ENCODE measurements at places on chromosomes 4 and X. TPM values are rescaled to one million over a fixed set of nuclear protein-coding genes. Genes with fewer than 3 reads are reported as not detected.
A peak's percentile ranks its signal among the peaks of the same experiment; 100 is the strongest.

GRCh38 chr4:8303485-8304281 lies 34.1 kb downstream of the HTRA3 start:
- ATAC-seq = no peak

DNA sequence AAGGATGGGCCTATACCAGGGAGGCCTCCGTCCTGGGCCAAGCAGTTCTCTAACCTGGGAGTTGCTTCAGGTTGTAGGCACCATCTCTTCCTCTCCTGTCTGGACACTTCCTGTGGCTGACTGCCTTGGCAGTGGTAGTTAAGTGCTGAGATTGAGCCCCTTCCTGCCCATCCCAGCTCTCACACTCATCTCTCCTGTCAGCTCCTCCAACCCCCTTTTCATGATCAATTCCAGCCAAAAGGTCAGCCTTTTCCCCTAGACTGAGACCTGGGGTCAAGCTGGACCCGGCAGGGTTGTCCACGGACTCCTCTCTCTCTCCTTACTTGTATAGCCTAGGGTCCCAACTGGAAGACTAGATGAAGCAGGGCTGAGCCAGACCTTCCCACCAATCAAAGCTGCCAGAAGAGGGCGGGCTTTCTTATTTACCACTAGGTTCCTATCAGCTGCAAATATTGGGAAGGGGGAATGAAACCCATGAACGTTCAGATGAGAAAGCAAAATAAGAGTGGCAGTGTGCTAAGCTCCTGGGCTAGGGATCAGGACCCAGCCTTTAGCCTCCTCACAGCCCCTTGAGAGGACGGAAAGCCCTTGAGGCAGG lies 34.5 kb downstream of the KDM5C start:
- no peak for ATAC-seq

DNA sequence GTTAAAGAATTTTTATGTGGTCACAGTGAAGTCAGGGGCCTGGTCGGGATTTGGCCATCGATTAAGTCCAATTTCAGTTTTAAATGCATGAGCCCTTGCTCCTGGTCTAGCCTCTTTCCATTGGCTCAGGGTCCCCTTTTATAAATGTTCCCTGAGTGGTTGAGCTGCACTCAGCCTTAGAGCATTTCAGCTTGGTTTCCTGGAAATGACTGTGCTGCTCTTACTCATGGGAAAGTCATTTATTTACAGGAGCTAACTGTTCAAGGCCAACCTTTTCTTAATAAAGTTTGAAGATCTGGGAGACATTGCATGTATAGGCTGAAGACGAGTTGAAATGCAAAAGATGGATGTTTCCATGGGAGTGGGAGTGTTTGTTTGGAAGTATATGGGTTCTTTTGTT lies 98.8 kb upstream of the CLNK start:
- no peak for ATAC-seq

- ATAC-seq = no peak
Measured at GRCh38 chrX:93538575-93538974, 134.8 kb downstream of the NAP1L3 start.

GRCh38 chr4:28444886-28445496 lies 1584.3 kb downstream of the STIM2 start:
- ATAC-seq = no peak

DNA sequence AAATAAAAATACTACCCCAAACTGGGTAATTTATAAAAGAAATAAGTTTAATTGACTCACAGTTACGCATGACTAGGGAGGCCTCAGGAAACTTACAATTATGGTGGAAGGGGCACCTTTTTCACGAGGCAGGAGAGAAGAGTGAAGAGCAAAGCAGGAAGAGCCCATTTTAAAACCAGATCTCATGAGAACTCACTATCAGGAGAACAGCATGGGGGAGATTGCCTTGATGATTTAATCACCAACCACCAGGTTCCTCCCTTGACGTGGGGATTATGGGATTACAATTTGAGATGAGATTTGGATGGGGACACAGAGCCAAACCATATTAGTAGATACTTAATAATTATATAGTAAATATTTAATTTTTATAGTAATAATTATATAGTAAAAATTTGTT lies 10.1 kb downstream of the CISD2 start:
- no peak for ATAC-seq

DNA sequence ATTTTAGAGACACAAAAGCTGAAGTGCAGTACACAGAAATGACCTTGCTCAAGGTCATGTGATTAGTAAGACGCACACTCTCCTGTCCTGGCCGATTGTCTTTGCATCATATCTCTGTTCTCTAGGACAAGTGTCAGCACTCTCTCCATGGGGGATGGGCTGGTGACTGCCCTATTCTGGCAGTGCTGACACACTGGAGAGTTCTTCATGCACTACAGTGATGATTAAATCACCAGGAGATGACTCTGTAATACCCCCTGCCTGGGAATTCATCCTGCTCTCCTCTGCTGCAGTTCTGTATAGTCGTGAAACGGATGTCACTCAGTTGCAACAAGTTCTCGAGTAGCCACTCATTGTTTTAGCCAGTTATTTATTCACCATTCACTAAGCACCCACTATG lies 5.3 kb upstream of the SHISA3 start:
- ATAC-seq = peak; percentile 9

- no peak for ATAC-seq
Measured at GRCh38 chr4:146401274-146401673, 120.5 kb downstream of the SLC10A7 start.

DNA sequence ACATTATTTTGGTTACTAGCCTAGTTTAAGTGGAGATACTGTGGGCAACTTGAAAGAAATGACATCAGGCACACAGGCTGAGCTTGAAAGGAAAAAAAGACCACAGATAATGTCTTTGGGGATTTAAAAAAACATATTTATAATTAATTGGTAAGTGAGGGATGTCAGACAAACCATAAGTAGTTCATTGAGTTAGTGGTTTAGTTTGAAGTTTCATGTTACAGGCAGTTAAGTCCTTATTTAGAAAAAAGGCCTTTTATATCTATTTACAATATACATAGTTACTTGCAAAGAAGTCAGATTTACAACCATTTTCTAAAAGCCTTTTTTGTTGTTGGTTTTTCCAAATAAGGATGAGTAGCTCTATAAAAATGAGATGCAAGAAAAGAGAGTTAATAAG lies 89.2 kb downstream of the CDS1 start:
- no peak for ATAC-seq

DNA sequence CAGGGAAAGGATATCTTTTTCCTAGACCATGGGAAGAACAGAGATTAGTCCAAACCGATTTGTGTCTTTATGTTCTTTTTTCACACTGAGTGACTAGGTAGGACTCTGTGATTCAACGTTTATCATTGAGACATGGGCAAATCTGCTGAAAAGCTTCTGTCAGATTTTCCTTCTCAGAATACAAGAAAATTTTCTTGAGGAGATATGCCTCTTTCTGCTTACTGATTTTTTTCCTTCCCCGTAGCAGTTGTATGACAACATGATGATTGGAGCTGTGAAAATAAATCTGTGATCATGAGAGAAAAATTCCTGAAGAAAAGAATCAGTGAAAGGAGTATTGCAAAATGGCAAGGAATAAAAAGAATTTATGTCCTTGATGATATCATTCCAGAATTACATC lies 130.6 kb upstream of the FAT4 start:
- no peak for ATAC-seq

- no peak for ATAC-seq
Measured at GRCh38 chr4:182265881-182266280, 22.7 kb downstream of the TENM3 start.

DNA sequence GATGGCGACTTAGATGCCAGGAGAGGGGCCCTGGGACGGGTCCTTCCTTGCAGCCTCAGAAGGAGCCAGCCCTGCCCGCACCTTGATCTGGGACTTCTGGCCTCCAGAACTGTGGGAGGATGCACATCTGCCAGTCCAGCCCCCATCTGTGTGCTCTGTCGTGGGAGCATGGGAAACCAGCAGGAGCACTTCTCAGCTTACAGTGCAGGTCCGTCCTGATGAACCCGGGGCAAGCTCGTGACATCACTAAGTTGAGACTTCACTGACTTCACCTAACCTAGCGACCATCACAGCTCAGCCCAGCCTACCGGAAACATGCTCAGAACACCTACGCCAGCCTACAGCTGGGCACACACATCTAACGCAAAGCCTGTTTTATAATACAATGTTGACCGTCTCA lies 38.1 kb downstream of the ABLIM2 start:
- ATAC-seq = no peak

- ATAC-seq = no peak
Measured at GRCh38 chr4:42995343-42995944, 102.9 kb downstream of the GRXCR1 start.

DNA sequence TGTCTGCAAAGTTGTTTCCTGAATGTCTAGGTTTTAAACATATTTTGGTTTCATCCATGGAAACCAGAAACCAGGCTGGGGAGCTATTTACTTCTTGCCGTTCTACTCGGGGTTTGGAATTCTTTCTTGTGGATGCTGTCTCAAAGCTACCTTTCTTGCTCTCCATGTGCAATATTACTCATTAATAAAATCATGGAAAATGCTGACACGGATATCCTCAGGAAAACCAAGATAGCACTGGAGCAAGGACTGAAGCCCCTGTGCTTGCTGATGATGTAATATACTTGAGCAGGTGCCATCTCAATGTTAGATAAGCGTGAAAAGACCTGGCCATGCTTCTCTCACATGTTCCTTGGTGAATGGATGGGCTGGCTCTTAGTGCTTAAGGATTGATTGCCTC lies 41.5 kb upstream of the HPF1 start:
- no peak for ATAC-seq

- no peak for ATAC-seq
Measured at GRCh38 chrX:19758539-19758938, 128.9 kb downstream of the SH3KBP1 start.

DNA sequence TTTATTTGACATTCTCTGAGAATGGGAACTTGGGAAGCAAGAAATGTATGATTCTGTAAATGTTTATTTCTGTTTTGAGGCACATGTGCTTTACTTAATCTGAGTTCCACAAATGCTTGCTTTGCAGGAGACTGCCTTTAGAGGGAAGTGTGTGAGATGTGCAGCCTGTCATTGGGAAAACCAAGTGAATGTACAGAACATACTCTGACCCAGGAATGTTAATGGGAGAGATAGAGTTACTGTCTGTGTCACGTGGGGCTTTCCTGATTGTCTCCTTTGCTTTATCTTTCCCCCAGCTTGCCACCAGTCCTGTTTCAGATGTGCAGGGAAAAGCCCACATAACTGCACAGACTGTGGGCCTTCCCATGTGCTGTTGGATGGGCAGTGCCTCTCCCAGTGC lies 218.6 kb upstream of the ANXA3 start:
- ATAC-seq = no peak

DNA sequence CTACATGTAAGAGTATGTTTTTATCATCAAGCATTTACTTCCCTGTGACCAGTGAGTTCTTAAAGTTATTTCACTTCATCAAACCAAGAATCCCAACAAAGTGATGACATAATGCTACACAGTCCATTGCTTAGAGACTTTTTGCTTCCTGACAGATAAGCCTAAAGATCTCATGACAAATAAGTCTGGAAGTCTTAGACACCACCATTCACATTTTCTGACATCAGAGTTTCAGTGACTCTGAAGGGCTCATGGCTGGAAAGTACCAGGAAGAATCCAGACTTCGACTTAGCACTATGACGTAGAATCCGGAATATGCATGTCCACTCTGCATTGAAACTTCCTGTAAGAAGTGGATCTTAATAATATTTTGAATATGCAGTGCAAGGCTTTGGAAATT lies 53.7 kb downstream of the CLDN22 start:
- ATAC-seq = no peak

DNA sequence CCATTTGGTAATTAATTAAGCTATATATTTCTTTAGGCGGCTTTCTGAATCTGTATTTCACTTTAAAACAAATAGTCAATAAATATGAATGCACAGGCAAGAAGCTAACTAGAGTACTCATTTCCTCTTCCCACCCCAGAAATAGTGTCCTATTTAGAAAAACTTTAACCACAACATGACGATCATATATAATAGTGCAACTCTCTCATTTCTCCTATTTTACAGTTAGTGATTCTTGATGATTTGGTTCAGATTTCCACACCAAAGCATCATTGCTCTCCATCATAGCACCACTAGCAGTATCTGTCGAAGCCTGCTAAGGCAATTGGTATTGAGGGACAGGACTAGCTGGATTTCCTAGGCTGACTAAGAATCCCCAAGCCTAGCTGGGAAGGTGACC lies 184.0 kb upstream of the GALNTL6 start:
- no peak for ATAC-seq

GRCh38 chr4:79513576-79513975 lies 105.5 kb upstream of the GK2 start:
- ATAC-seq = no peak

DNA sequence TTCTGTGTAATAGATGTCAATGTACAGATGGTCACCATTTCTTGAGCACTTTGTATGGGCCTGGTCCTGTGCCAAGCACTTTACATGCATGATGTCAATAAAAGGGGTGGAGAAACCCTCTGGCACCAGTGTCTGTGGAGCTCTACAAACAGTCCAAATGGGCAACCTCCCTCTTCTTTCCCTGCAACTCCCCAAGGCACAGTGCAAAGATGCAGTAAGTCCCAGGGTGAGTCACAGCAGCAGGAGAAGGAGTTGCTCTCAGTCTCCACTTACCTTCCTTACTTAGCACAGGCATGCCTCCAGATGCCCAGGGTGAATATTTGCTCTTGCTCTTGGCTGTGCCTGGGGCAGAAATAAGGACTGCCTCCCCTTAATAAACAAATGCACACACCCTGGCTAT lies 4.3 kb downstream of the OCIAD2 start:
- ATAC-seq = no peak

DNA sequence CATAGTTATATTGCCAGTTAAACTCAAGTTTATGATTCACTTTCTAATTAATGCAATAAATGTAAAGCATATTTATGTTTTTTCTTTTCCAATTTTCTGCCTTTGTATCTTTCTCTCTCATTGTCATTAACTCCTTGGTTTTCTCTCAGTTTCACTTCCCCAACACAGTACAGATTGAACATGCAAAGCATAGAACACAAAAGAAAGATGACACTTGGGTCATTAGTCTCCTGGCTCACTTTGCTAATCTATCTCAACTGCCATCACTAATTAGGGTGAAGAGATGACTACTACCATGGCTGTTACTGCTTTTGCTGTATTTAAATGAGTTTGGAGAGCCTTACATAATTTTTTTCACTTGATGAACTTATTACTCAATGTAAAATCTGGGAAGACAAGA lies 12.3 kb upstream of the NAA11 start:
- no peak for ATAC-seq

- no peak for ATAC-seq
Measured at GRCh38 chr4:164846566-164846965, 30.4 kb upstream of the APELA start.

GRCh38 chrX:30935985-30936384 lies 46.9 kb upstream of the TAB3 start:
- ATAC-seq = no peak

Gene FGF2
- 0.11 TPM for total RNA-seq

Gene ZIC3
- not detected for total RNA-seq

Gene RIPPLY1
- total RNA-seq = not detected

Gene HOPX
- 118 TPM for total RNA-seq

Gene OR13H1
- total RNA-seq = not detected

Gene CFI
- not detected for total RNA-seq

Gene PCDH18
- total RNA-seq = not detected

Gene WNK3
- total RNA-seq = 1.3 TPM

Gene TMPRSS11E
- not detected for total RNA-seq

Gene SPATA4
- total RNA-seq = not detected

Gene SPANXD
- not detected for total RNA-seq

Gene SLC38A5
- total RNA-seq = 170 TPM

Gene GAGE12D
- not detected for total RNA-seq

Gene TLR8
- not detected for total RNA-seq

Gene SSX4B
- total RNA-seq = not detected

Gene CENPVL1
- not detected for total RNA-seq

All from activated T-helper 17 cell treated with anti-CD3 and anti-CD28 coated beads, Interleukin-2, amount 50 U/mL, for 72 hours (primary cell).